ENCODE measurements at places on chromosomes 3 and 15.

DNA sequence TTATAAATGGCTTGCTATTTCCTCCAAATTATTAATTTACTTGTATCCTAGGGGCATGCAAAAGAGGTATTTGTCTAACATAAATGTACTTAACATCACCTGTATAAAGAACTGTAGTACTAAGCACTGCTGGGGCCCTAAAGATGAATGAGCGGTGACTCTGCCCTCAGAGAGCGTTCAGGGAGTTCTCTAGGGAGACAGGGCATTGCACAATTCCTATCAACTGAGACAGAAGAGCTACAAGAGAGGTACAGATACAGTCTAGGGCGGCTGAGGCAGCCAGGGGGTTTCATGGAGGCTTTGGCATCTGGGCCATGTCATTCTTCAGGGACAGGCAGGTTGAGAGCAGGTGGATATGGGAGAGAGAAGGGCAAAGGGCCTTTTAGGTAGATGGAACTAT, 39.9 kb upstream of the PARL start:
- DNase-seq: no peak

DNA sequence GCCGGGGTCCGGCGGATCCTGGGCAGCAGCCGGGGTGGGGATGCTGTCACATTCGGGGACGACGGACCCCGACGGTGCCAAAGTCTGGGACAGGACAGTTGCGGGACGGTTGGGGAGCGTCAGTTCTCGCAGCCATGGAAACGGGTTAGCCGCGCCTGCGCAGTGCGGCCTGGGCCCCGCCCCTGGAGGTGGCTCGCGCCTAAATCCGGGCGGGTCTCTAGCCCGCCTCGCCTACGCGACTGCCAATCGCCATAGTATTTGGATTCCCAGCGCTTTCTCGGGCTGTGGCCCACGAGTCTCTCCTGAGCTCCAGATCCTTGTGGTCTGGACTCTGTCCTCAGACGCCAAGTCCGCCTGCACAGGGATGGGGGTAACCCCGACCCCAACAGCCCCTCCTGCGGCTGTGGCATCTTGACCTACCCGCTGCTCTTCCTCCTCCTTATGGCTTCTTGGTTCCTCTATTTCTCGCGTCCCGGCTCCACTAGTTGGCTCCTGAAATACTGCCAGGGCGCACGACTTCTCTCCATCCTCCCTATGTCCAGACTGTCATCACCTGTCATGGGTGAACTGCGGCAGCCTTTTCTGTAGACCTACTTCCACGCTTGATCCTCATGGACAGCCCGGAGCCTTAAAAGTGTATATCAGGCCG, at the start of gene ZMYND10:
Gene ZMYND10, minus strand, starts transcription at position 147 of the 649 bp plus-strand sequence. CDS start 153 bp downstream, outside the sequence.
- peak; percentile 80 for DNase-seq

DNA sequence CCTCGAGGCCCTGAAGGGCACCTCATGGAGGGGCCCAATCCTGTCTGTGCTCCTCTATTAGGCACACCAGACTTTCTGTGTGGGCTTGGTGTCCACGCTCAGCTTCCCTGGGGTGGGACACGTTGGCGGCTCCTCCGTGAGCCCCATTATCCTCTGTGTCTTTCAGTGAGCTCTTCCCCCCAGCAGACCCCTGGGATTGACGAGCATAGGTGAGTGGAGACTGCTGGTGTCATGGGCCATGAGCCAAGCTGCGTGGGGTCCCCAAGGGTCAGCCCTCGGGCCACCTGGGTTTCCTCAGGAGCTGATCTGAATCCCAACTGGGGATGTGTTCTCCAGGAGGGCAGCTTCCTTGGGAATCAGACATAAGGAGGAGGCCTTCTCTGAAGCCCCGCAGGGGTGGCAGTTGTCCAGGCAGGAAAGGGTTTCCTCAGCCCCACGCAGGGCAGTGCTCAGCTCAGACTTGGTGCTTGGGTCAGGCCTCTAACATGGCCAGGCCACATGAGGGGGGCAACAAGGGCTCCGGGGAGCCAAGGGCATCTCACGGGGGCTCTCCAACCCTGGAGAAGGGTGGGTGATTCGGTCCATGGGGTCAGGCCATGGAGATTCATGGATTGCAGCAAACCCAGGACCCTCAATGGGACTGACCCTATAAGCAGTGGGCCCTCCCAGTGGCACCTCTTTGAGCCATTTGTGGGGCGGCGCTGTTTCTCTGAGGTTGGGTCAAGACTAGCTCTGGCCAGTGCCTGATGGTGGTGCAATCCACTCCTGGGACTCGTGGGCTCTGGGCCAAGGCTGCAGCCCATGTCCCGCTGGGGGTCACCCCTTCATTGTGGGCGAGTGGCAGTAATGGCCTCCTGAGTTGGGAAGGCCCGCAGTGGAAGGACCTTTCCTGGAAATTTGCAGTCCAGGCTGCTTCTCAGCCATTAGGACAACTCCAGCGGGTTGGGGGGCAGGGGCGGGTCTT, 222.5 kb downstream of the SNRPN start:
- DNase-seq: no peak

GRCh38 chr3:171974986-171975837, 64.2 kb upstream of the FNDC3B start:
- no peak for DNase-seq

DNA sequence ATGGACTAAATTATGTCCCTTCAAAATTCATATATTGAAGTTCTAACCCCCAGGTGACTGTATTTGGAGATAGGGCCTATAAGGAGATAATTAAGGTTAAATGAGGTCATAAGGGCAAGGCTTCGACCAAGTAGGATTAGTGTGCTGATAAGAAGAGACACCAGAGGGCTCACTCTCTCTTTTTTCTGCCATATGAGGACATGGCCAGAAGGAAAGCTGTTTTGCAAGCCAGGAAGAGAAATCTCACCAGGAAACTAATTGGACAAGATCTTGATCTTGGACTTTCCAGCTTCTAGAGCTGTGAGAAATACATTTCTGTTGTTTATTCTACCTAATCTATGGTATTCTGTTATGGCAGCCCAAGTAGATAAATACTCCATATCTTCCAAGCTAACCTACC, 503.6 kb upstream of the NAALADL2 start:
- DNase-seq: no peak

- no peak for DNase-seq
These were observed 188.9 kb downstream of the MEIS2 start for GRCh38 chr15:36911322-36911944.

GRCh38 chr3:98966862-98967546, 65.5 kb upstream of the DCBLD2 start:
- no peak for DNase-seq

DNA sequence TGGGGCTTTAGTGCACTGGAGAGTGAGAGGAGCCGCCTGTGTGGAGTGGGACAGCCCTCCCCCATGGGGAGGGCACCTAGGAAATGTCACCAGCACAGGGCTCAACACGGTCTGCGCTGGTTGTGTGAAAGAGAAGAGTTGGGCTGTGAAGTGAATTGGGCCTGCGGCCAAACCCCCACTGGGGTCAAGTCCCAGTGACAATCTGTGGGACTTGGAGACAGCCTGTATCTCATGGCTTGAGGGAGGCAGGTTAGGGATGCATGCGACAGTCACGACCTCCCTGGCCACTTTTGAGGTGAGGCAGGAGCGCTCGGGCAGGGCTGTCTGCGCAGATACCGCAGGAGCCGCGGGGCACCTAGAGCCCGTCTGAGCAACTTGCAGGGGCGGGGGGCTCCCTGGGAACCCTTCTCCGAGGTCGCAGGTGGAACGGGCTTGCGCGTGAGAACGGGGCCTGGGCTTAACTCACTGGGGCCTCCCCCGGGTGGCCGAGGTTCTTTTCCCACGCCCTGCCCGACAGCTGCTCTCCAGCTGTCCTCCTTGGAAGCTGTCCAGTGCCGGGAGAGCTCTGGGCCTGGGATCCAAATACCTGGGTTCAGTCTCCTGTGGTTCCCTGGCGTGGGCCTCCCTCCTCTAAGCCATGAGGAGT, 77.4 kb downstream of the SNRK start:
- DNase-seq: no peak

- no peak for DNase-seq
These were observed 82.1 kb upstream of the FHIT start for GRCh38 chr3:61333192-61333961.

DNA sequence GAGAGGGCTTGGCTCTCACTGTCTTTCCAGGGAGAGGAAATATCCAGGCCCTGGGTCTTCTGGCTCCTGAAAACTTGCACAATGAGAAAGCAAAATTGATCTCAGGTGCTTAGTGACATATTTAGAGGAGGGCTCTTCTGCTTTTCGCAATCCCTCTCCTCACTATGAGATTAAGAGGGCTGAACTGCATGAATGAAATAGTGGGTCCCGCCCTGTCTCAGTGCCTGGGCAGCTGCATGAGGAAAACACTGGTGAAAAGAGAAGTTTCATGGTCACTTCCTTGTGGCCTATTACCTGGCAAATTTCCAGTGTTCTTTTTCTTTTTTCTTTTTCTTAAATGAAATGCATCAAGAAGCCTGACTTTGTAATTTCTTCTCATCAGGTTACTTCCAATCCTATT, 73.5 kb downstream of the TRAK1 start:
- DNase-seq: peak; percentile 39

DNA sequence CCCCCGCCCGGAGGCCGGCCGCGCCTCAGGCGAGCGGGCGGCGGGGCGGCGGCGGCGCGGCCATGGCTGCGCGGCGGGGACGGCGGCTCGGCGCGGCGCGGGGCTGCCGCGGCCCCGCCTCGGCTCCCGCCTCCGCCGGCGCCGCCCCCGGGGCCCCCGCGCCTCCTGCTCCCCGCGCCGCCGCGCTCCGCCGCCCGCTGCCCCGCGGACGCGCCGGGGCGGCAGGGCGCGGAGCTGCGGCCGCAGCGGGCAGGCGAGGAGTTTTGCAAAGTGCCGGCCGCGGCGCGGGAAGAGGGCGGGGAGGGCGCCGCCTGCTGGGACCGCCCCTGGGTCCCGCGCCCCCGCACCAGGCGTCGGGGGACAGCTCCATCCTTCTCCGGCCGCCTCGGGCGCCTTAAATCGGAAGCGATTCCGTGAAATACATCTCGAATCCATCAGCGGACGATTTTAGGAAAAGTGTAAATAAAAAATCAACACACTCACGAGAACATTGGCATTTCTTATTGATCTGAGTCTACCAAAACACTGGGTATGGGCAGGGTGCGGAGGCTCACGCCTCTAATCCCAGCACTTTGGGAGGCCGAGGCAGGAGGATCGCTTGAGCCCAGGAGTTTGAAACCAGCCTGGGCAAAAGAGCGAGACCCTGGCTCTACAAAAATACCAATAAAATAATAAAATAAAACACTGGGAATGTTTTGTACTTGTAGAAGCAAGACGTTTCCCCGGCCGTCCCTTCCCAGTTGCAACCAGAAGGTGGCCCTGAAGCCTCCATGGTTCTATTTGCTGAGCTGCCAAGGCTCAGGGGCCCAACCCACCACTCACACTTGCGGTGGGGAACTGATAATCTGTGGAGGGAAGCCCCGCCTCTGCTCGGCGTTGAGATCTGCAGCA, 136.9 kb downstream of the NUP210 start:
- no peak for DNase-seq

DNA sequence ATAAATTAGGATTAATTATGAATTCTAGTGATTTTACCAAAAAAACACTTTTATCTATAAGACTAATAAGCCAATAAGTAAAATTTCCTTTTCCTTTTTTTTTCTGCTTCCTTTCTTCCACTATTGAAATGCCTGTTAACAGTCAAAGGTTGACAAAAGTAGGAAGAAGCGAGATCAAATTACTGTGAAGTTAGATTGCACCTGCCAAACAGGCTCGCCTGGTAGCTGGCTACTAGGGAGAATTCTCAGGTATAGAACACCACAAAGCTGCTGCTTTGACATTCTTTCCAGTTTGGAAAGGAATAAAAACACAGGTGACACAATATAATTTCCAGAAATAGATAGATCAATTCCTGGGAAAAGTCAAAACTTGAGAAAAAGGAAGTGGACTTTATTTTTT, 749.0 kb downstream of the NSUN3 start:
- no peak for DNase-seq

GRCh38 chr3:52041118-52041731, 15.1 kb downstream of the DUSP7 start:
- no peak for DNase-seq

DNA sequence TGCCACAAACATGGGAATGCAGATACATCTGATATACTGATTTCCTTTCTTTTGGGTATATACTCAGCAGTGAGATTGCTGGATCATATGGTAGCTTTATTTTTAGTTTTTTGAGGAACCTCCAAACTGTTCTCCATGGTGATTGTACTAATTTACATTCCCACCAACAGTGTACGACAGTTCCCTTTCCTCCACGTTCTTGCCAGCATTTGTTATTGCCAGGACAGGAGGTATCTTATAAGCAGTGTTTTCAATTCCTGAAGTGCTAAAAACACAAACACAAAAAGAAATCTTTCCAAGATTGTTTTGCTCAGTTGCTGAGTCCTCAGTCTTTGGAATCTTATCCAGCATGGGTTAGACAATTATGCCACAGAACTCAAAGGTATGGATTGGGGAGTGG, 13.5 kb downstream of the GTF2E1 start:
- DNase-seq: no peak

- DNase-seq: no peak
These were observed 91.9 kb downstream of the NAALADL2 start for GRCh38 chr3:174951034-174951433.
